Right ventricle myocardium superior (tissue), 1 donor: ENCODE measurements at places on chromosomes 5 and 9.
A peak's percentile ranks its signal among the peaks of the same experiment; 100 is the strongest.

GRCh38 chr5:154863291-154864080, 5.1 kb downstream of the CNOT8 start:
- no peak for DNase-seq

DNA sequence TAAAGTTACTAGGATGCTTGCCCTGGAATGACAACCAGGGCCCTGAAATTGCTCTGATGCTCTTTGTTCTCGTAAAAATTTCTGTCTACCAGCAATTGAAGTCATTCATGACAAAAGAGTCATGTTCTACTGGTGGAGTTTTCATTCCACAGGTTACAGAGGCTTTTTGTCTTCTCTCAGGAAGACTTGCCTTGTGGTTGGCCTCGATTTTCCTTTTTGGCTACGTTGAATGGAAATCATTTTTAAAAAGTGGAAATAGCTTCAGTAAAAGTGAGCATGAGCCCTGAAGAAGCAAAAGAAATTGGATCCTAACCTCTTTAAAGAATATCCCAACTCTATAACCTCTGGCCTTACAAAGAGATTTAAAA, 255.2 kb downstream of the AOPEP start:
- no peak for DNase-seq

DNA sequence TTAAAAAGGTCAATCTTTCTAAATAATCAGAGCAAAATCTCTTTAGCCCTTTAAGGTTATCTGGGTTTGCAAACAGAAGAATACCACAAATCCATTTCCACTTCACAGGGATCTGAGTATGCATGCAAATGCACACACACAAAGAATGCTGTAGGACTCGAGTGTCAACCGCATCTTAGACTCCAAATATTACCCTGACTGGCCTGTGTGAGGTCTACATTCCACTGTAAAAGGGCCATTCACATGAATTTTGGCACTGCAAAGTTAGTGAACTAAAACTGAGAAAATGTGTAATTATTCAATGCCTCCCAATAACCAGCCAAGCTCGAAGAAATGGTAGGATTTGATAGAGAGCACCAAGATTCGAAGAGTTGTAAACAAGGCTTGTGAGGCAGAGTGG, 199.9 kb downstream of the AGTPBP1 start:
- no peak for DNase-seq

DNA sequence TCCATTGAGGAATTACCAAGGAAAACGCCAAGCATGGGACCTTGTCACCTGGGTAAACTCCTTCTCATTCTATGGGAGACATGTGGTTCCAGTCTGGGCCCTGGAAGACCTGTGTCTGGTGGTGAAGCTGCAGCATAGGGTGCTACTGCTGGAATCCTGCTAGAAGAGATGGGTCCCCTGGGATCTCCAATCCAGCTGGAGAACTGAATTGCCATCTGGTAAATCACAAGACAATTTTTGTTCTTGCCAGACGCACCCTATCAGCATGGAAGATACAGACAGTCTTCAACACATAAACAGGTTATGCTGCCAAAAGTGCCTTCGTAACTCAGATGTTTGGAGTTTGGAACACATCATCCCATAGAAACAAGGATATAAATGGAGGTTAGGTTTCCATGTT, 424.0 kb upstream of the BRINP1 start:
- no peak for DNase-seq

- DNase-seq = no peak
These were observed 16.9 kb upstream of the CPLX2 start for GRCh38 chr5:175854231-175855040.

DNA sequence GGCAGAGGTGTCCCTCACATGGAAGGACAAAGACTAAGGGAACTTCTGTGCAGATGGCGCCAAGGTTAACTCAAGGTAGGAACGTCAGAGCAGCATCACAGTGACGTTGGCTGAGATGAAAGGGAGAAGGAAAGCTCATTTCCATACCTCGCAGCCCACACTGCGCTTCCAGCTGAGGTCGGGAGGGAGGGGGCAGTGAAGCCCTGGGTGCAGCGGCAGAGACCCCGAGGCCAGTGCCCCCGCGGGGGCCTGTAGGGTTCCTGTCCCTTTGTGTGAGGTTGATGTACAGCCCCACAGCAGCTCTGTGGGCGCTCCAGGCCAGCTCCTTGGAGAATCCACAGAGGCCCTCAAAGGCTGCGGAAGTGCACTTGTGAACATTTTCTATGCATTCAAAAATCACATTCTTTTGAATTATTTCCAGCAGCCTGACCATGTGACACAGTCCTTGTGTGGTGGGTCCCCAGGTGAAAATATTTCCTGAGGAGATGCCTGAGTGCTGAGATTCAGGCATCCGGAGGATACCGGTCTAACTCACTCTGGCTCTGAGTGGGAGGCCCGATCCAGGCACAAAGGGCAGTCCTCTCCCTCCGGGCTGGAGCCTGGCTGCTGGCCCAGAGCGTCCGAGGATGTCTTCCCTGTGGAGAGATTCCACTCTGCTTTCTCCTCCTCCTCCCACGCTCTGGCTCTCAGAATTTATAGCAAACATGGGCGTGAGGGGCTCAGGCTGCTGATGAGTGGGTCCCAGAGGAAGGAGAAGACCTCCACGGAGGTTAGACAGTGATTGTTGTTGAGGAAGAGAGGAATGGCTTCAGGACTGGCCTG, 150.7 kb downstream of the ICE1 start:
- DNase-seq = peak; percentile 57
